Metanephros (tissue), 2 donors: ENCODE measurements at places on chromosomes 5 and 9. TPM values are rescaled to one million over a fixed set of nuclear protein-coding genes. Genes with fewer than 3 reads are reported as not detected.

Gene SLC45A2
- total RNA-seq: 0.23 TPM

Gene NUTM2F
- not detected for total RNA-seq

Gene SLC25A2
- 0.35 TPM for total RNA-seq

Gene FGF10
- total RNA-seq: 10.9 TPM

Gene CEL
- 4.4 TPM for total RNA-seq

Gene VCAN
- 284 TPM for total RNA-seq

Gene BTF3
- 498 TPM for total RNA-seq

Gene ZNF883
- 6.5 TPM for total RNA-seq

Gene LHX3
- not detected for total RNA-seq

Gene SPRY4
- 26.0 TPM for total RNA-seq

Gene UBE2QL1
- 0.70 TPM for total RNA-seq

Gene GDF9
- total RNA-seq: 1.4 TPM

Gene GPR151
- total RNA-seq: not detected

Gene N4BP3
- total RNA-seq: 8.6 TPM

Gene SOHLH1
- not detected for total RNA-seq

Gene UAP1L1
- total RNA-seq: 11.2 TPM

Gene FAM153A
- total RNA-seq: 0.58 TPM

Gene KYAT1
- total RNA-seq: 14.1 TPM

Gene GPX3
- total RNA-seq: 415 TPM

Gene SIGMAR1
- total RNA-seq: 35.7 TPM

Gene GPRIN1
- total RNA-seq: 0.93 TPM

Gene KLF4
- total RNA-seq: 17.3 TPM

Gene PRSS3
- 0.64 TPM for total RNA-seq

Gene COL5A1
- 192 TPM for total RNA-seq

Gene AGXT2
- 25.9 TPM for total RNA-seq

Gene CCNJL
- 4.5 TPM for total RNA-seq

Gene PTGES
- total RNA-seq: 9.1 TPM

Gene TAF9
- 32.7 TPM for total RNA-seq

Gene TUT7
- 22.2 TPM for total RNA-seq

Gene PCDHGA11
- 10.0 TPM for total RNA-seq

Gene CCDC127
- total RNA-seq: 6.4 TPM

Gene FRMD3
- 16.6 TPM for total RNA-seq

Gene DMGDH
- 13.3 TPM for total RNA-seq

Gene SCGB3A2
- 0.93 TPM for total RNA-seq

Gene HTR4
- total RNA-seq: 0.35 TPM

Gene ANKRD18B
- 1.6 TPM for total RNA-seq

Gene MRPS27
- 56.8 TPM for total RNA-seq

Gene DPYSL3
- total RNA-seq: 38.5 TPM

Gene IL4
- total RNA-seq: not detected
